ENCODE measurements at places on chromosomes 16 and 17. TPM values are rescaled to one million over a fixed set of nuclear protein-coding genes. Genes with fewer than 3 reads are reported as not detected.

CCL17 gene
- total RNA-seq: not detected

DNA sequence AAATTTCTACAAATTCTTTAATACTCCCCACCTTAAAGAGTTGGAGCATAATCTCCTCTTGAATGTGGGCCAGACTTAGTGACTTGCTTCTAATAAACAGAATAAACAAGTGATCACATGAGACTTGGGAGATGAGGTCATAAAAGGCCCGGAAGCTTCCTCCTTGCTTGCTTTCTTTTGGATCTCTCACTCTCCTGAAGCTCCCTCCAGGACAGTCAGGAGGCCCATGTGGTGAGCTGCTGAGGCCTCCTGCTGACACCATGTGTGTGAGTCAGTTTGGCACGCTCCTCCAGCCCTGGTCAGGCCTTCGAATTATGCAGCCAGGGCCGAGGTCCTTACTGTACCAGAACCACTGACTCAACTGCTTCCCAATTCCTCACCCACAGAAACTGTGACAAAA, 53.2 kb downstream of the NDEL1 start:
- no peak for DNase-seq

DNA sequence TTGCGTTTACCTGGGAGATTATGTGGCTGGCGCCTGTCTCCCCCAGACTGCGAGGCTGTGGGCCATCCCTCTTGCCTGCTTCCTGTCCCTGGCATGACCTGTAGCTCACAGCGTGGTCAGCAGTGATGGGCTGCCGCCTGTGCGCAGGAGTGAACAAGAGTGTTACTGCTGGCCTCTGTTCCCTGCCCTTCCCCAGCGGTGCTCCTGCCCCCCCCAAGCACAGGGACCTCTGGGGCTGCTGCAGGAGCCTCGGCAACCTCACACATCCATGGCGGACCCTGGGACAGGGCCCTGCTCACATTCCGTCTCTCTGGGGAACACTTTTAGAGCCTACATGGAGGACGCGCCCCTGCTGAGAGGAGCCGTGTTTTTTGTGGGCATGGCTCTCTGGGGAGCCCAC, 10.6 kb downstream of the TSC2 start:
- DNase-seq: no peak

DNA sequence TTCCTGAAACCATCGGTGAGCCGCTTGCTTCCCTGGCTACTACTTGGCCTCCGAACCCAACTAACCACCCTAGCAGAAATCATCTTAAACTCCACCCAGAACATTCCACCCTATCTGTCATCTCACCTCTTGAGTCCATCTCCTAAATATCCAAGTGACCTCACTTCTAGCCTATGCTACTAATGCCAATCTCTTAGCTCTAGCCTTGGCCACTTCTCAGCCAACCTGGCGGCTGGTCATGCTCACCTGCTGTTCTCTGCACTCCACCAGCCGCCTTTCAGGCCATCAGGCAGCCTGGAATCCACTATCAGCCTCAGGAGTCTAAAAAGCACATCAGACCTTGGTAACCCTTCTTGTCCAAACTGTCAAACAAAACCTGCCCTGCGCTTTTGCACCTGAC, 11.9 kb upstream of the CYTH1 start:
- no peak for DNase-seq

DNA sequence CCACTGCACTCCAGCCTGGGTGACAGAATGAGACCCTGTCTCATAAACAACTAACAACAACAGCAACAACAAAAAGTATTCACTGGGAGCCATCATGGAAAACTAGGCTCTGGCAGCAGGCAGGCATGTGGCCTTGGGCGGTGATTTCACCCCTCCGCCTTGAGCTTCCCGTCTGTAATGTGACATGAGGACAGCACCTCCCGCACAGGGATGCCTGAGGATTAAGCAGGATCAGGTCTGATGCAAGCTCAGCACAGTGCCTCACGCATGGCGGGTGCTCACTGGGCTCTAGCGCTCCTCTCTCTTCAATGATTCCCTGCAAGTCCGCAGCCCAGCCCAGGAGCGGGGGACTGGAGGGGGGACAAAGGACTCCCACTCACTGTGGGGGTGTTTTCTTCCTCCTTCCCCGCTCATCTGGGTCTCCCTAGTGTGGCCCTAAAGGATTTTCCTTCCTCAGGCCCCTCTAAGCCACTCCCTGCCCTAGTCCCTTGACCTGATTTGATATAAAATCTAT, 2.8 kb downstream of the PLCD3 start:
- DNase-seq: no peak

ZNF319 gene
- total RNA-seq: 11.0 TPM

Data from hematopoietic multipotent progenitor cell (in vitro differentiated cells).